ENCODE measurements at places on chromosomes 16 and 17.

- peak; percentile 57 for DNase-seq
Measured at GRCh38 chr17:73286863-73287296, 24.9 kb downstream of the CDC42EP4 start.

- no peak for DNase-seq
Measured at GRCh38 chr16:6602405-6602804, 730.2 kb upstream of the RBFOX1 start.

DNA sequence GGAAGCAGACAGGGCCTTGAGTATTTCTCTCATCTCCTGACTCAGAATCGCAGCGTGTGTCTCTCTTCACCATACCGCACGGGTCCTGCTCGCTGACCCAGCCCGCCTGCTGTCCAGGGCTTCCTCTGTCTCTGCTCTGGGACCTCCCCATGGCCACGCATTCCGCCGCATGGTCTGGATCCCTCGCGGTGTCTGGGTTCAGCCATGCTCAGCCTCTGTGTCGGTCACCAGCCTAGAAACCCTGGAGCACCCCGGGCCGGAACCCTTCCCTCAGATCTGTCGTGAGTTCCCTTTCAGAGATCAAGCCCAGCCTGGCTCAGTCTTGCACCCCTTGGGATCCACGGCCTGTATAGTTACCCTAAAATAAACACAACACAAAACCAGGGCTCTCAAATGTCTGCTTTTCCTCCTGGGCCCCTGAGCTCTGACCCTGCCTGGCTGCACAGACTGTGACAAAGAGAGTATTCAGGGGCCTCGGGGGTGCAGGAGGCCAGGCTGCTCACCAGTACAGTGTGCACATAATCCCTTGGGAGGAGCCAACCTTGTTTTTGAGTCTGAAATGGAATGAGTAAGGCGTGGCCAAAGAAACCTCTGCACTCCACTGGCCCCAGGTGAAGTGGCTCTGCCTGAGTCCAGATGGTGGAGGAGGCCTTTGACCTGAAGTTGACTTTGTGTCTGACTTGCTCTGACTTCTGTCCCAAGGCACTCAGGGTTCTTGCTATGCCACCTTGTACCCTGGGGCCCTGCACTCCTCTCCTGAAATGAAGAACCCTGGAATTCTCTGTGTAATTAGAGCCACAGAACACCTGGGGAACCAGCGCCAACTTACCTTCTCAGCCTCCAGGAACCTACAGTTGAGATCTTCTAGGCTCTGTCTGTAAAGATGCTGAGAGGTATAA, 5.8 kb upstream of the SPIRE2 start:
- DNase-seq = no peak

DNA sequence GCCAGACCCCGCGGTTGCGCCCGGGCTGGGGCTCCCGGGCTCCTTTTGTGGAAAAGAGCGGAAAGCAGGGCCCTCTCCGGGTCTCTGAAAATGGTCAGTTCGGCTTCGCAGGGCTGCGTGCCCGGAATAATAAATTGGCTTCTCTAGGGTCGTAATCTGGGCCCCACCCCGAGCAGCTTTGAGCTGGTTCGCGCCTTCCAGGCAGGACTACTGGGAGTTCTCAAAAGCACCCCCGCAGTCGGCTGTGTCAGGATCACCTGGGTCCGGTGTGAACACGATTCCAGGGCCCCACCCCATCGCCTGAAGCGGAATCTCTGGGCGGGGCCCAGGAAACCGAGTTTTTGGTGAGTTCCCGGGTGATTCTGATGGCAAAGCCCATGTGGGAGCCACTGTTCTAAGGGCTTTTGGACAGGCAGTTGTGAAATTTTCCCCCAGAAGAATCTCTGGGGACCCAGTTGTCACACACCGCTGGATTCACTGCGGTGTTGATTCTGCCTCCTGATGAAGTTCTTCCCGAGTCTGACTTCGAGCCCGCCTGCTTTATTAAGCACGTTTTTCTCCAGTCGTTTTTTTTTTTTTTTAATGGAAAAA, 77.0 kb downstream of the MRC2 start:
- no peak for DNase-seq

GRCh38 chr17:57834146-57834741, 15.6 kb downstream of the MRPS23 start:
- no peak for DNase-seq

DNA sequence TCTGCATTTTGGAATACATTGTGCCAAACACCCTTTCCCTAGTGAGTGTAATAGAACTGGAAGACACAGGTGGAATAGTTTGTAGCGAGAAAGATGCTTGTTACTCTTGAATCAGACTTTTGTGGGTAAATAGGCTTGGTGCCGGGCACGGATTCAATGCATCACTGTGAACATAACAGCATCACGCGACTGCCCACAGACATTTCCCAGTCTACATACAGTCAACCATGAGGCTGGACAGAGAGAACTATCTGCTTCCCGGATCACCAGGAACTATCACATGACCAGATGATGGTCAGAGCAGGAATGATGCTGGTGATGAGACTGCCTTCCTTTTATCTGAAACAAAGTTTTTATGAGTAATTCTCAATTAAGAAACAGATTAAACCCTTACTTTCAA, 397 bp upstream of the KRTAP9-2 start:
- no peak for DNase-seq

- DNase-seq = no peak
Measured at GRCh38 chr16:71565812-71566700, 10.8 kb downstream of the TAT start.
